ENCODE measurements at places on chromosomes 12 and 14. TPM values are rescaled to one million over a fixed set of nuclear protein-coding genes. Genes with fewer than 3 reads are reported as not detected.

GRCh38 chr14:26810631-26811030, 212.8 kb upstream of the NOVA1 start:
- DNase-seq: no peak

- DNase-seq: no peak
Measured at GRCh38 chr12:20629414-20630156, 65.5 kb upstream of the SLCO1C1 start.

DNA sequence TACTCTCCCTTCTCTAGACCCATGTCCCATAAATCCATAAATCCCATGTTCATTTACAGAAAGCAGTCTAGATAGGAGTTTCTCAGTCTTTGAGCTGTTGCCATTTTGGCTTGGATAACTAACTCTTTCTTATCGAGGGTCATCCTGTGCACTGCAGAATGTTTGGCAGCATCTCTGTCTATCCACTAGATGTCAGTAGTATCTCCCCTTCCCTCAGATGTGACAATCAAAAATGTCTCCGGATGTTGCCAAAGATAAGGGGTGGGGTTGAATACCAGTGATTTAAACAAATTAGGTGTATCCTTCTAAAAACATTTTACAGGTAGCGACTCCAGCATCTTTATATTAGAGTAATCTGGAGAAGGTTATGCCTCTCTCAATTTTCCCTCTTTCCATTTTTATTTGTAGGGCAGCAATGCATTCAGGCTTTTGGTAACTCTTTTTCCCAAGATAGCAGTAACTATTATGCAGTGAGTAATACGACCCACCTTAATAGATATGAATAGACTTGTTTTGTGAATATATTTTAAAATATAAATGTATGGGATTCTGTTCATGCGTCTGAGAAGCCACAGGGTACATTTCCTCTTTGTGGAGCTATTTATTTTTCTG, 100.7 kb downstream of the LRRK2 start:
- DNase-seq: peak; percentile 83

GRCh38 chr12:114697741-114698565, 14.0 kb upstream of the TBX3 start:
- DNase-seq: no peak

- no peak for DNase-seq
Measured at GRCh38 chr12:95262808-95263207, 45.2 kb downstream of the VEZT start.

DNA sequence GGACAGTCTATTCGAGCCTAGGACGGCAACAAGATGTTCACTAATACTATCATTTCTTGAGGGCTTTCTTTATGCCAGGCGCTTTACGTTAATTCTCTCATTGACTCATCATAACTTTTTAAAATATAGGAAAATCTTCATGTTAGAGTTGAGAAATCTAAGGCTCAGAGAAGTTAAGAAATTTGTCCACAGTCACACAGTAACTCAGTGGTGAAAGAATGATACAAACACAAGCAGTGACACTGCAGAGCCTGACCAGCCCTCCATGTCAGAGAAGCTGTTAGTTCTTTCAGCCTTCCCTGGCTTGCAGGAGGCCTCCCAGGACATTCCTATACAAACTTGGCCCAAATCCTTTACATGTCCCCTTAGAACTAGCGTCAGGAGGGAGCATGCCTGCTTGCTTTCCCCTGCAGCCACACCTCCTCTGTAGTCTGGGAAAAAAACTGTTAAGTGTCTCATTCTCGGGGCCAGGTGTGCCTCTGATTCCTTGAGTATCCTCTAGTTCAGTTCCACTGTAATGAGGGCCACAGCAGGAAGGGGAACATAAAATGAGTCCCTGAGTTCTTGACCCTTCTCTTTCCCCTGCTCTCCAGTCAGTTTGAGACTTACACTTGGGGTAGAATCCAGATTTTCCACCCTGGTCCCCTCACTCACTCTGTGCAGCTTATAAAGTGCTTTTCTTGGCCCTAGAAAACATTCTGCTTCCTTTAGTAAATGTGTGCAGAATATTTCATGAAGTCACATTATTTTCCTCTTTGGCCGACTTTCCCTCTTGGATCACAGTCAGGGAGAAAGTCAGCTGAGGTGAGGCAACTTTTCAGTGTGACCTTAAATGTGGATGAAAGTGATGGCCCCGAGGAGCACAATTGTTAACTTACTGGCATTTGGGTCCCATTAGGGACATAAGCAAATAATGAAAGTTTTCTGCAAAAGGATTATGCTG, 152.2 kb upstream of the HIF1A start:
- no peak for DNase-seq

- DNase-seq: no peak
Measured at GRCh38 chr12:92164712-92165111, 19.1 kb upstream of the BTG1 start.

- DNase-seq: no peak
Measured at GRCh38 chr12:56670836-56671235, 17.2 kb downstream of the PTGES3 start.

DNA sequence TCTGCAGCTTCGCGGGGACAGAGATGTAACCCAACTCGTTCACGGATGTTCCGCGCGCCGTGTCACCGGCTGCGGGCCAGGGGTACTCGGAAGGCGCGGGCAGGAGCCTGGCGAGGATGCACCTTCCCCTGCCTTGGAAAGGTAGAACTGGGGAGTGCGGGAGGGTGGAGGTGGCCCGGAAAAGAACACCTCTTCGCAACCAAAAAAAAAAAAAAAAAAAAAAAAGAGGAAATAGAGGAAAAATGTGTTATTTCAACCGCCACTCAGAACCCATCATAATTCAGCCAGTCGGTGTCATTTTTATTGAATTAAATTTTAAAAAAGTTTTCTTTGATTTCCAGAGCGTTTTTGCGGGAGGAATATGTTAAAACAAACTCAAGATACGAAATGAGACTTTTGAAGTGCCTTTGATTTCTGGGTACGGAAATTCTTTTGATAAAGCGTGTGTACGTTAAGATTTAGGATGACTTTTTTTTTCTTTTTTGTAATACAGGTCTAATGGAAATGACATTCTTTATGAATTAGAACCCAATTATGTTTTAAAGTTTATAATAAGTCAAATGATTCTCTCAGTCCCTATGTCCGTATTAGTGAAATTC, 8.9 kb downstream of the CDKN1B start:
- DNase-seq: no peak

DNA sequence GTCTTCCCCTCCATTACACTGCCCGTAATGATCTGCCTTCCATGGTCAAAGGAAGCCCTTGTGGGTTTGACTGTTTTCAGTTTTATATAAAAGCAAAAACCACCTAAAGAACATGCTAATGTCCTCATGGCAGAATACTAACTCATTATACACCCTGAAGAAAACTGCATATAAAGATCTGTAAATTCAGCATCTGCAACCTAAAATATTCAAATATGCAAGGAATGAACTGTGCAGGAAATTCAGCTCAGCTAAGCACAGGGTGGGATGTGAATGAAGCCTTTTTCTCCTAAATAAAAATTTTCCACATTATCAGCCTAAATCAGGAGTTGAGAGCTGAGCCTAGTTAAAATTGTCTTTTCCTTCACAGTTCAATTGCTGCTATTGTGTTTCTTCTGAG, 128.1 kb downstream of the NRXN3 start:
- DNase-seq: no peak

GRCh38 chr12:93167841-93168492, 209.8 kb upstream of the NUDT4 start:
- no peak for DNase-seq

GRCh38 chr14:35973770-35974169, 147.6 kb downstream of the BRMS1L start:
- no peak for DNase-seq

DNA sequence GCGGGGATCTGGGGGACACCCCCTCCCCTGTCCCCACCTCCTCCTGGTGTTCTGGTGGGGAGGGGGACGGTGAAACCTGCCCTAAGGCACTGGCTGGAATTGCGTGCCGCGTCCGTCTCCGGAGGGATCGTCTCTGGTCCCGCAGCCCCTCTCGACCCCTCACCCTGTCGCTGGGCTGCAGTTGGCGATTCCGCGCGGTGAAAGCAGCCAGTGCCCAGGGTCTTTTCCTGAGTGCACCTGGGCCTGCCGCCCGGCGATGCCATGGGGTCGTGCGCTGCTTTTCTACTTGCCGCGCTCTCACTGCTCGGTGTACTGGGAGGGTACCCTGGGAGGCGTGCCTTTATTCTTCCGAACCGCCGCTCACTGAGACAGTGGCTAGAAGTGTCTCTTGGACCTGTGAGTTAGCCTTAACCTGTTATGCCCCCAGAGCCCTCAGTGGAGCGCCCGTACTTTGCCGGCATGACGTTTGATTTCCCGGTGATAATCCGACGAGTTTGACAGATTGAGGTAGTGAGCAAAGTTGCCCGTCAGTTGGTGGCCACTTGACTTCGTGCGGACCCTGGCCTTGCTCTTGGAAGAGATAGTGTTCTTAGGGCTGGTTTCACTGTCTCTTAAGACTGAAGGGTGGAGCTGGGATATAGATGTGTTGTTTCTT, 788 bp downstream of the SFSWAP start:
- no peak for DNase-seq

- no peak for DNase-seq
Measured at GRCh38 chr14:91689608-91690007, 42.3 kb downstream of the CATSPERB start.

DNA sequence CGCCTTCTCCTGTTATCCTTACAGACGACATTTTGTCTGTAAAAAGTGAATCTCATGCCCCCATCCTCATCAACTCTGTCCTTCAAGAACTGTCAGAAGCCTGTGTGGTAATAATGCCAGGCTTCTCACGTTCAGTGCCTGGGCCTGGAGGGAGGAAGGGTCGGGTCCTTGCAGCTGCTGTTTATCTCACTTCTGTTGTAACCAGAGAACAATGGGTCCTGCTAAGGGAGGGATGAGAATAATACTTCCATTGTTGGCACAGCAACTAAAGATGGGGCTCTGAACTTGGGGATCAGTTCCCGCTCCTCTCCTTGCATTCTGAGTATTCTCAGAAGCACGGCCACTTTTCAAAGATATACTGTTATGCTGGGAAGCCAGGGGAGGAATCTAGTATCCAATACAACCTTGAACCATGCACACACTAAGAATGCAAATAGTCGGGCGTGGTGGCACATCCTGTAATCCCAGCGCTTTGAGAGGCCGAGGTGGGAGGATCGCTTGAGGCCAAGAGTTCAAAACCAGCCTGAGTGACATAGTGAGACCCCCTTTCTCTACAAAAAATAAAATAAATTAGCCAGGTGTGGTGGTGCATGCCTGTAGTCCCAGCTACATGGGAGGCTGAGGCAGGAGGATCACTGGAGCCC, 38.8 kb upstream of the NINJ2 start:
- no peak for DNase-seq

- peak; percentile 83 for DNase-seq
Measured at GRCh38 chr12:21526053-21526452, at the start of gene SPX. Gene SPX, plus strand, starts transcription at chr12:21526296. Its CDS starts 177 bp downstream, at chr12:21526473.

GRCh38 chr12:121145221-121145620, 12.5 kb downstream of the P2RX7 start:
- DNase-seq: no peak

DNA sequence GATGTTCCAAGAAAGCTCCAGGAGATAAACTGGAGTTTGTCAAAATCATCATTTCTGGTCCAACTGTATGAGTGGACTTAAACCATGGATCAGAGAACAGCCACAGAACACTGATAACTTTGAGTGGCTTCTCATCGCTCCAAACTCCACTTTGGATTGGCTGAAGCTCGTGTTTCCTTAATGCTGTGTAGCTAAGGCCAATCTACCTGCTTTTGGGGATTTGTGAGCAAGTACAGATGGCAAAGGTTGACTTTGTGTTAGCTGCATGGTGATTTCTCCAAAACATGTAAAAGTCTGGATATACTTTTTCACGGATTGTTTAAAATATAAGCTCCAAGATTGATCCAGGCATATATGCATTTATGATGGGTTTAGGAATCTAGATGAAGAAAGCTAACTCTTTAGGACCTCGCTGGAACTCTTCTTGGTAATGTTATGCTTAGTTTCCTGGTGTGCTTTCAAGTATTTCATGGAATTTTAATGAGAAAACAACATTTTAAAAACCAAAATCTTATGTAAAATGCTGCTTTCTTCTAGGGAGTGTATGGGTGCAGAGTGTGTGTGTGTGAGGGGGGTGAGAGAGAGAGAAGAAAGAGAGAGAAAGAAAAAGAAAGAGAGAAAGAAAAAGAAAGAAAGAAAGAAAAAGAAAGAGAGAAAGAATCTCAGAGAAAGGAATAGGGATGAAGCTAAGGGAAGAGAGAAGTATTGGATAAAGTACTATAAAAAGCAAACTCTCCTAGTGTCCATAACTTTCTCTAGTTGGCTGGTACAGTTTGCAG, 11.6 kb upstream of the PAX9 start:
- DNase-seq: no peak

- no peak for DNase-seq
Measured at GRCh38 chr12:11183011-11183410, 3.7 kb downstream of the TAS2R42 start.

DNA sequence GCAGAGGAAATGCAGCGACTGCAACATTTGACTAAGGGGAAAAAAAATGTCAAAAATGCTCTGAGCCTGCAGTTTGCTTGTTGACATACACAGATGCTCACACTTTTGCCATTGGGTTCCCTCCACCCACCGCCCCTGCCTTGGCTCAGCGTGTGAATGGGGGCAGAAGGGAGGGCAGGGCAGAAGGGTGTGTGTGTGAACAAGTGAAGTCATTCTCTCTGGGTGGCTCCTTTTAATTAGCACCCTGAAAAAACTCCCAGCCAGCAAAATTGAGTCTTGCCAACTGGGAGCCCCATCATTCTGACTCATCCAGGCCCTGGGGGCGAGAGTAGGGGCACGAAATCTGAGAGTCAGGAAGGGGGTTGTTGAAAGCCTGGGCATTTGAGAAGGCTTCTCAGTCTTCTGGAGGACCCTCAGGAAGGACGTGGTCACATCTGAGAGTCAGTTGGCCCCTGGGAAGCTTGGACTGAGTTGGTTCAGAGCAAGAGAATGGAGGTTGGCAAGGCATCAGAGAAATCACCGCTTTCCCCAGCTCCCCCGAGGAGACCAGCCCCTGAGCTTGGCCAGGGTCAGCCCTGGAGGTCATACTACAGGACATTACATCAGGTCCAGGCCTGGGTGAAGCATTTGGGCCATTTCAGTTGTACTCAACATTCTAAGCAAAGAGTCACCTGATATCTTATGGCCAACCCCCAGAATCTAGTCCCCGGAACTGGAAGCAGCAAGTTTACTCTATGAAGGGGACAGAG, 22.7 kb upstream of the KRT78 start:
- DNase-seq: peak; percentile 70

DNA sequence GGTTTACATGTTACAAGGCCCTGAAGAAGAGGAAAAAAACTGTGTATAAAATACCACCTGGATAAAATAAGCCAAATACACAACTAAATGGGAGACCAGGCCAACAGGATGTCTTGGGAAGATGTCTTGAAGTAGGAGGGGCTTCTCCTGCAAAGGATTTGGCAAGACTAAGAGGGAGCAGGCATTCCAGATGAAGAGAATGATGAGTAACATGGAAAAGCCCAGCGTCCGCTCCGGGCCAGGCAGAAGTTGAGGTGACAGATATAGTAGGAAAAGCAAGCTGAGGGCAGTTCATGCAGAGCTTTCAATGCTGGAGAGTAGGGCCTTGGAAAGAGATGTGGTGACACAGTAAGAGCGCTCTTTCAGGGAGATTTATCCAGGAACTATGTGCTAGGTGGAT, 16.1 kb upstream of the EIF4B start:
- no peak for DNase-seq

BMP4 gene
- not detected for total RNA-seq

ADCY6 gene
- total RNA-seq: 8.0 TPM

CEP170B gene
- total RNA-seq: 9.5 TPM

CNTN1 gene
- 45.0 TPM for total RNA-seq

PAPLN gene
- 0.92 TPM for total RNA-seq

KLHL28 gene
- 12.2 TPM for total RNA-seq

C12orf50 gene
- not detected for total RNA-seq

IFNG-AS1 gene
- not detected for total RNA-seq

CATSPERB gene
- total RNA-seq: 0.20 TPM

PPM1H gene
- total RNA-seq: 5.2 TPM

PMCH gene
- not detected for total RNA-seq

TMEM179 gene
- 3.8 TPM for total RNA-seq

Data from NCI-H460 (cell line).